ENCODE measurements at places on chromosomes 3 and 15. TPM values are rescaled to one million over a fixed set of nuclear protein-coding genes. Genes with fewer than 3 reads are reported as not detected.

Gene KBTBD13
- 0.27 TPM for total RNA-seq

GRCh38 chr15:48177766-48178647 is at the start of gene MYEF2:
Gene MYEF2, minus strand, starts transcription at chr15:48178295. Its CDS starts 58 bp downstream, at chr15:48178237.
- DNase-seq, result peak; percentile 82

Gene IMPG2
- 0.22 TPM for total RNA-seq

Gene GRIP2
- 2.3 TPM for total RNA-seq

Gene GATM
- total RNA-seq, result 288 TPM

- DNase-seq, result no peak
These were observed 2.2 kb downstream of the TFRC start for GRCh38 chr3:196079682-196080081.

Gene ST6GAL1
- total RNA-seq, result 62.6 TPM

DNA sequence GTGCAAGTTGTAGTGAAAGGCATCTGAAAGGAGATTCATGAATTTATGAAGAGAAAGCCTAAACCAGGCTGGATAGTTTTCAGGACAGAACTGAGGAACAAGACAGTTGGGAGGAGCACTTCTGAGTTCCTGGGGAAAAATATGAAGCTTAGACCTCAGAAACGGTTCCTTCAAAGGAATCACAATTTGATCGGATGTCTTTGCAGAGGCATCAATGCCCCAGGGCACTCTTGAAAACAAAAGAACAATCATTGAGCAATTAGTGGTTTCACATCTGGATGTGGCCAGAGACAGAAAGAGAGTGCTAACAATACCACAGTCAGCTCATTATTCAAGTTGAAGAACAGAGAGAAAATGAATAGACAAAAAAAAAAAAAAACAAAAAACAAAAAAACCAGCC is 86.2 kb downstream of the KLF13 start:
- DNase-seq, result no peak

GRCh38 chr15:45201557-45201859 is 13.7 kb upstream of the SHF start:
- no peak for DNase-seq

Gene AGBL1
- total RNA-seq, result 0.49 TPM

GRCh38 chr3:162302983-162303624 is 806.5 kb downstream of the OTOL1 start:
- no peak for DNase-seq

DNA sequence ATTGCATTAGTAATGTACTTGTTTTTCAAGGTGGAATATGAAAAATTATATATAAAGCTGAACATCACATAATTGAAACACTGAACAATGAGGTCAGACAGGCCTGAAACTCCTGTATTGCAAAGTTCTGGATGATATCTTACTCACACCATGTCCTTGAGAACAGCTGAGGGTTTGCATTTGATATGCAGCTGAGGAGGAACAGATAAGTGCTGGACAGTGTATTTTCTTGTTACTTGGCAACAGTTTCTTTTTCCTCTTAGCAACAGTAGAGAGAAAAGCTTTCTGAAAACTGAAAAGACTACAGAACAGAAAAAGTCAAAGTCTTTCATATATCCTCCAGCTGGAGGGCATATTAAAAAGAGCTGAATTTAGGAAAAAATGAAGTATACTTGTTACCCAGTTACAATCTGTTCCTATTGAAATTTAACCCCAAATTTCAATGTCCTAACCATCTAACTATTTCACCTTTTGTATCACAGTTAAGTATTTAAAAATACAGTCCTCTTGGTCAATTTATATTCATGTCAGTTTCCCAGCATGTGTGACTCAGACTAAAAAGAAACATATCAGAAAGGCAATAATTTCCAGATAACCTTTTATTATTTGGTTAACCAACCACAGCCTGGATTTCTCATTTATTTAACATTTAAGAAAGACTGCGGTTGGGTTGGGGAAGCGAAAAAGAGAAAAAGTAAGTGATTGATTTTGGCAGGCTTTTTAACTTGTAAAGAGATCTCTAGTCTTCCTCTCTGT is 733.0 kb upstream of the DPPA4 start:
- DNase-seq, result no peak

Gene OR5K4
- not detected for total RNA-seq

Gene CILP
- total RNA-seq, result 37.9 TPM

GRCh38 chr15:83927704-83928391 is 273.9 kb downstream of the ADAMTSL3 start:
- no peak for DNase-seq

GRCh38 chr3:88267-88666 is 108.3 kb upstream of the CHL1 start:
- DNase-seq, result no peak

Gene IL17RC
- 33.2 TPM for total RNA-seq

Data from sciatic nerve (tissue), 2 donors.